ENCODE measurements at places on chromosomes 6 and 20. TPM values are rescaled to one million over a fixed set of nuclear protein-coding genes. Genes with fewer than 3 reads are reported as not detected.

- DNase-seq: no peak
These were observed 93.5 kb downstream of the ESR1 start for GRCh38 chr6:151901009-151901411.

GRCh38 chr20:38246357-38247165, 14.0 kb downstream of the KIAA1755 start:
- no peak for DNase-seq

GRCh38 chr20:42483730-42484303, 705.9 kb downstream of the PTPRT start:
- DNase-seq: no peak

Gene CCN2
- total RNA-seq: not detected

Gene SOBP
- 1.2 TPM for total RNA-seq

DNA sequence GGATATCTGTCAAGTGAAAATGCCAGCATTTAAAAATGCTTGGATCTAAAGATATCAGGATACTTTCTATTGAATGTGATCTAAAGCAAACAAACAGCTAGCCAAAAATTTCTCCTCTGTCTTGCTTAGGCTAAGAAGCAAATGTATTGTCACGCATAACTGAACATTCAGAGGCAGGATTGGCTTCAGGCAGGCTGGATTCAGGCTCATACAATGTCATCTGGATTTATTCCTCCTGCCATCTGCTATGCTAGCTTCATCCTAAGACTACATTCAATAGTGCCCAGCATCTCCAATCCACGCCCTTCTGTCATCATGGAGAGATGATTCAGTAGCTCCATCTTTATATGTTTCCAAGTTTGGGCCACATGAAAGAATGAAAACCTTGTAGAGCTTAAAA, 27.1 kb downstream of the PFDN4 start:
- DNase-seq: no peak

Gene PRDM13
- not detected for total RNA-seq

- DNase-seq: no peak
These were observed 467.3 kb upstream of the IRAK1BP1 start for GRCh38 chr6:78400076-78400475.

- DNase-seq: no peak
These were observed 18.9 kb upstream of the RPL7L1 start for GRCh38 chr6:42860481-42860880.

- no peak for DNase-seq
These were observed 180.5 kb downstream of the ADAT2 start for GRCh38 chr6:143270026-143270425.

Gene GSTA3
- not detected for total RNA-seq

Data from activated naive CD8-positive, alpha-beta T cell treated with anti-CD3 and anti-CD28 coated beads, Interleukin-2, amount 10 ng/mL, durations not matched to agents 7 days and 5 days (primary cell).